Stimulated activated CD8-positive, alpha-beta memory T cell treated with anti-CD3 and anti-CD28 coated beads, Interleukin-4, amount 100 ng/mL, for 1 hour (primary cell): ENCODE measurements at places on chromosomes 3 and 15.

DNA sequence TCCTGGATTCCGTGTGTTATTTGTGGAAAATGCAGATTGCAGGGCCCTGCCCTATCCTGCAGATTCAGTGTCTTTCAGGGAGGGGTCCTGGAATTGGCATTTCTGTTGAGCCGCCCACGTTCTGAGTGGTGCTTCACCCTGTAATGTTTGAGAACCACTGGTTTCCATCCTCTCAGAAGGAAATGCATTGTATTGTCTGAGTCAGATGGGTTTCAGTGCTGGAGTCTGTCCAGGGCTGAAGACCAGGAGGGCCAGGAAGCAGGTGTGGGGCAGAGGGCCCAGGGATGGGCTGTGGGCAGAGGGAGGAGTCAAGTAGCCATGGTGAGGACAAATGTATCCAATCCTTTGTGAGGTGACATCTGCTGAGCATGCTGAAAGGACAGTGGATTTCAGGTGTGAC is 123.8 kb downstream of the SV2B start:
- no peak for DNase-seq

DNA sequence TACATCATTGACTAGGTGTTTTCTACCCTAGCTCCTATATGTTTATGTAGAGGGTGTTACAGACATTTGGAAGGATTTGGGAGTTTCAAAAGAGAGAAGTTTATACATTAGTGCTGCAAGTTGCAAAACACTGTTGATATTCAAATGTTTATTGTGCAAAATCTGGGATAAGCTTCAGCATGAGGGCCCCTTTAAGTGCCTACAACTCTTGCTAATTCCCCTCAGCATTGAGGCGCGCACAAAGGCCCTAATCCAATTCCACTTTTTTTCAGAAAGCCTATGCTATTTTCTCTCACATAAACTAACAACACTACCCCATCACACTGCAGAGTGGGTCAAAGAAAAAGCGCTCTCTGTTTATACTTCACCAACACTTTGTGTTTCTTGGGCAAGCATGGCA is 208.0 kb downstream of the NR2F2 start:
- DNase-seq = no peak

- no peak for DNase-seq
Measured at GRCh38 chr3:126685021-126685420, 19.0 kb upstream of the CHCHD6 start.

DNA sequence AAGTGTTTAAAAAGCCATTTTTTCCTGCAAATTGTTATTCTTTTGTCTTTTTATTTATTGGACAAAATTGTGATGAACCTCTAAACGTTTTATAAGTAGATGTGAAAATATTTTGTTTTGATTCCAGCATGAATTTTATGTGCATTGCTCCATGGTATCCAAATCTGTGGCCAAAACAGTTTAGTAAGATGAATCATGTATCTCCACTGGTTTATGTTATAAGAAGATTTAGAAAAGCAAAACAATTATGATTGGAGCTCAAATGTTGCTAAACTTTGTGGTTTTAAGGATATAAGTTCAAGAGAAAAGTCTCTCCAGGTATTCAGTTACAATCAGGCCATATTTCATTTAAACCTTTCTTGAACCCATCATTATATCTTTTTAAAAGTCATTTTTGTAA is 80.9 kb downstream of the NECTIN3 start:
- no peak for DNase-seq

GRCh38 chr15:80492874-80493273 is 88.7 kb downstream of the ARNT2 start:
- DNase-seq = no peak

GRCh38 chr3:123618768-123619484 is 34.1 kb upstream of the HACD2 start:
- DNase-seq = no peak

GRCh38 chr15:76062286-76062685 is 2.5 kb downstream of the TMEM266 start:
- DNase-seq = no peak

- no peak for DNase-seq
Measured at GRCh38 chr3:17478673-17479072, 263.8 kb downstream of the TBC1D5 start.
